ENCODE measurements at places on chromosomes 2 and 18.

DNA sequence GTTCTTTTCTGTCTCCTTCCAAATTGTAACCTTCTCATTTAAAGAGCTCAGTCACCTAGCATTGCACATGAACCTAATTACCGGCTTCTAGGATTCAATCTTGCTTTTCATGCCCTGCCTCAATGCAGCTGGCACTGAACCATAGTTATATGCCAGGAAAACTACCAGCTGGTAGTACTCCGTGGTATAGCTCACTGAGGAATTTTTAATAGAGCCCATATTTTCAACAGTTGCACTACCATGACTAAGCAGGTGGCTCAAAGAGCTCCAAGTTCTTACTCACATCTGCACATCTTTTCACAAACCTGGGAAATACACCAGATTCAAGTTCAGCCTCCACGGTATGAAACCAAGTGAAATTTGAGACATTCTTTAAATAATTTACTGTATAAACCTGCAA lies 363.5 kb downstream of the GRB14 start:
- no peak for DNase-seq

DNA sequence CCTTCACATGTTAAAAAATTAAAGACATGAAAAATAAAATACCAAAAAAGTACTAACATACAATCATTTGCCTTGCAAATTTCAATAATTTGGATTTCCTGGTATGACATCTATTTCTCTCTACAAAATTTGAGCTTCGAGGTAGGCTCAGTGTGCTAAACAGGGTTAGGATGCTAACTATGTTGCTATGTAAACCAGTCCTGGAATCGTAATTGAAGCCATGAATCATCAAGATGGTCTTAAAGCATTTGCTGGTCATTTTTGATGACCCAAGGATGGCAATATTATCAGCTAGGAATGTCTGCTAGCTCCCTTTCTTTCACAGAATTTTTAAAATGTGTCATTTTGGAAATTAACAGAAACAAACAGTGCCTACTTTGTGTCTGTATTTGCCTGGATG lies 107.9 kb upstream of the TTC39C start:
- no peak for DNase-seq

DNA sequence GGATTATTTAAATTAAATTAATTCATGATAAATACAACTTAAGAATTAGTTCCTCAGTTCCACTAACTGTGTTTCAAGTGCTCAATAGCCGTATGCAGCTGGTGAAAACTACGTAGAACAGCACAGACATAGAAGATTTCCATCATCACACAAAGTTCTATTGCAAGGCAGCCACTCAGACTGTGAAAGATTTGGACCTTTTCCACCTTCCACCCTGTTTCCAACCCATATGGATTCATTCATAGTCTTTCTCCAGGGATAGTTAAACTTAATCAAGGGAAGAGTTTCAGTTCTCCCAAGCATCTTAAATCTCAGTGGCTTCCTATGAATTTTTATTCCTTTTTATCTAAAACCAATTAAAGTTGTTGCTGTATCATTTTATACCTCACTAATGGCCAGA lies 2030.8 kb downstream of the SUCLG1 start:
- no peak for DNase-seq

DNA sequence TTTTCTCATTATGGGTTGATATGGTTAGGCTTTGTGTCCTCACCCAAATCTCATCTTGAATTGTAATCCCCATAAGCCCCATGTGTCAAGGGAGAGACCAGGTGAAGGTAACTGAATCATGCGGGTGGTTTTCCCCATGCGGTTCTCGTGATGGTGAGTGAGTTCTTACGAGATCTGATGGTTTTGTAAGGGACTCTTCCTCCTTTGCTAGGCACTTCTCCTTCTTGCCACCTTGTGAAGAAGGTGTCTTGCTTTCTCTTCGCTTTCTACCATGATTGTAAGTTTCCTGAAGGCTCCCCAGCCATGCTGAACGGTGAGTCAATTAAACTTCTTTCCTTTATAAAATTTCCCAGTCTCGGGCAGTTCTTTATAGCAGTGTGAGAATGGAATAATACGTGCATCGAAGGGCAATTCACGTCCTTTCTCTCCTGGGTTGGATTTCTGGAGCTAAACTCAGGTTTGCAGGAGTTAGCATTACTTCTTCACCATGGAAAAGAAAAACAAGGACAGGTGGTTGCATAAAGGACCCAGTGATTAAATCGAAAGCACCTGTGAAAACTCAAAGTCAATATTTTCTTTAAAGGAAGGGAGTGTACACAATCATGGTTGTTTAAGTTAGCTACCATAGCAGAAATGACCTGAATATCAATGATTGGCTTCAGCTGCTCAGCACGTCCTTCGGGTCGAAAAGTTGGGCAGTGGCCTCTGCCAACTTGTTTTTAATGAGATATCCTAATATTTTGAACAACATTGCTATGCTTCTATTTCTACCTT lies 54.1 kb downstream of the CDC42EP3 start:
- DNase-seq: no peak

DNA sequence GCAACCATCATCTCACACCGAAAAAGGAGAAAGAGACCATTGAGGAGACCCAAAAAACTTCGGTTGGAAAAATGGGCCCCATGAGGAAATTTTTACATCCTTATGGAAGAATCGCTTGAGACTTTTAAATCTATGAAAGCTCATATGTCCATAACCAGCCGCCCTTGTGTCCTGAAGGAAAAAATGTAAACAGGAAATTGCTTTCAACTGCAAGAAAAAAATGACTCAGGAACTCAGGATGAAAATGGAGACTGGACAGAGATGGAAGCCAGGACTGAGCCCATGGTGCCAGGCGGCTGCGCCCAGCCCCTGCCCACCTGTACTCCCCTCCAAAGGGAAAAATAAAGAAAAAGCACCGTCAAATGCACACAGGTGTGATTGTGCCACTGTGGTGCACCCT lies 81.5 kb upstream of the SLC66A3 start:
- no peak for DNase-seq
